ENCODE measurements at places on chromosomes 2 and 18. TPM values are rescaled to one million over a fixed set of nuclear protein-coding genes. Genes with fewer than 3 reads are reported as not detected.

DNA sequence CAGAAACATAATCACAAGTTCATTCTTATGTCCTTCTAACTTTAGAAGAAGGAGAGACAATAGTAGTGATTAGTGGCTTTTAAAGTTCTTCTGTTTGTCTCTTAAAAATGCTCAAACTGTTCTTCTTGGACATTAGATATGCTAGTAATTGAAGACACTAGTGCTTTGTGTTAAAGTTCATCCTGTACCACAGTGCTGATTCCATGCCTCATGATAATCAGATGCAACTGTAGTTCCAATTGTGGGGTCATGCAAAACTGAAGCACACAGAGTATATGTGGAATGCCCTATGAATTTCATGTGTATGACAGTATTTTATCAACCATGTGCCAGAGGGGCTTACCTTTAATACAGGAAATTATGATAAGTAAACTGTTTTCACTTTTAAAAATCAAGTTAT is 11.4 kb upstream of the KCNJ13 start:
- DNase-seq: no peak

DNA sequence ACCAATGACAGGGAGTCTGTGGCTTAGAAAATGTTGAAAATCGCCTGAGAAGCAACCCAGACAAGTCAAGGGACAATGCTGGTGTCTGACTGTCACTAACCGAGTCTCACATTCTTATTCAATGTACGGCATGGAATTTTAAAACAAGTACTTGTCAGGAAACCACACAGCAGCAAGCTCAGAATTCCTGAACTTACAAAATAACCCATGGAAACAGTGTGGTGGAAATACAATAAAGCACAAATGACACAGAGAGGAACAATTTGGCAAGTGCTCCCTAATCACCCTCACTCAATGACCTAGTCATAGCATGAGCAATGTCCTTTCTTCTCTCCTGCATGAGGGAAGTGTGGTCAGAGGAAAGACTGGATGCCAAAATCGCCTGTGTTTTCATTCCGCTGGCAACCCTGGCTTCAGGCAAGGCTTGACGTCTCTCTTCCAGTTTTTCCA is 154.0 kb downstream of the SATB2 start:
- no peak for DNase-seq

DNA sequence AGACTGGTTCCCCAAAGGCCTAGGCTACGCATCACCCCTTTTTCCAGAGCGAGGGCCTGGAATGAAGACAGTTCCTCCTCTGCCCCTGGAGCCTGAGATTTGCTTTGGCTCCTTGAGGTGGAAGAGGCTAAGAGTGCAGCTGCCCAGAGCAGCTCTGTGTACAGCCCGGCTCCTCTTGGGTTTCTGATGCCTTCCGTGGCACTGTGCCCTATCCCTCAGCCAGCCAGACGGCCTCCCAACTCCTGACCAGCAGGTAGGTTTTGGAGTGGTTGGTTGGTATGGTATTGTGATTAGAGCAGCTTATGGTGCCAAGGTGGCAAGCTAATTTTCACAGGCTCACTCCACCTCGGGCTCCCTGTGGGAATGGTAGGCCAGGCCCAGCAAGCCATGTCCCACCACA is 112.2 kb downstream of the TANC1 start:
- no peak for DNase-seq

DNA sequence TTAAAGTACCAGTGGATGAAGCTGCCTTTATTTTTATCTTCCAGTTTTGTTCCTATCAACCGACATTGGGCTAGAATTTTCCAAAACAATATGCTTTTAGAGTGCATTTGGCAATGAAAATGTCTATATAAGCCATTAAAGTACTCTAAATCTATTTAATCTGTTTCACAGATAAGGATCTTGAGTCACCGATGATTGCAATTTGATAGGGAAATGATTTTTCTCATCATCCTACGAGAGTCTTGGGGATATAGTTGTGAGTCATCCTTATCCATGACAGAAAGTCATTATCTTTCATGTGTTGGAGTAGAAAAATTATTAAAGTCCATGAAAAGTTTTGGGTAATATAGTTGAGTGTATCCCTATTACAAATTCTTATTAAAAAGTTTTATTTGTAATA is 26.1 kb downstream of the SLC39A10 start:
- DNase-seq: no peak

DNA sequence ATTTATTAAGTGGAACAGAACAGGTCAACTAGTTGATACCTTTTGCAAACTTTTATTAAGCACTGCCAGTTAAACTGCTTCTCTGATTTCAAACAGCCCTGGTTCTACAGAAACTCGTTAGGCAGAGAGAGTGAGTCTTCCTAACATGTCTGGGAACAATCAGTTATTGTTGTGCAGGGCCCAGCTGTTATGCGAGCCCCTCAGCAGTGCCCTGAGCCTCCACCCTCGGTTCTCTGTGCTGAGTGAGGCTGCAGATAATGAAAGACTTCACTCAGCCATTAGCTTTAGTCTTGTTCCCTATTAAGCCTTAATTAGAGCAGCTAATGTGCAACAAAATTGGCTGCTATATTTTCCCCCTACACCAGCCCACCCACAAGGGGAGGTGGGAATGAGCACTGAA is 39.6 kb downstream of the KCTD18 start:
- DNase-seq: no peak

DNA sequence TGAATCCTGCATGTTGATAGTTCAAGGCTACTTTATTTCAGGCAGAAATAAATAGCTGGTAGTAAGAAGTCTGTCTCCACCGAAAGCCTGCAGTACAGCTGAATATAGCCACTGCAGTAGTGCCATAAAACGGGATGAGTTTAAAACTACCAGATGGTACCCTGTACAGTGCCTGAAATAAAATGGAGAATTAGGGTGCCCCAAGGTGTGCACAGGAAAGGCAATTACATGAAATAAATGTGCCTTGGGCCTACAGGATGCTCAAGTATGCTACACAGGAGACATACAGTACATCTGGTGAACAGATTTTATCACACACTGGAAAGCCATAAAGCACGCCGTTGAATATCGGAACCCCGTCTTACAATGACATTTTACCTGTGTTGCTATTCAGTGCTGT is 447.7 kb upstream of the HNRNPA3 start:
- DNase-seq: no peak

DNA sequence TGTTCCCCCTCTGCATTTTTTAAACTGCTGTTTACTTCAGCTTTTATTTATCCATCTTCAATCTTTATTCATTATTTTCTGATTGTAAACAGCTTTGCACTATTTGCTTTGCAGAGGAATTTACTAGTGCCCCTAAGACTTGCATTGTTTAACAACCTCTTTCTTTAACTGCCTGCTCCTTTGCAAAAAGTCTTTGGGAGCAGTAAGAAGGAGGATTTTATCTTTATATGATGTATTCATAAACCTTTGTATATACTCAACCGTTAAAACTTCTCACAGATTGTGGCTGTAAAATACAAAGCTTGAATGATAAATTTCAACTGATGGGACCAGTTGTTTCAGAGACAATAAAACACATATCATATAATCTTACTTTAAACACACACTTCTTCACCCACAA is 20.1 kb upstream of the VIT start:
- DNase-seq: no peak

DNA sequence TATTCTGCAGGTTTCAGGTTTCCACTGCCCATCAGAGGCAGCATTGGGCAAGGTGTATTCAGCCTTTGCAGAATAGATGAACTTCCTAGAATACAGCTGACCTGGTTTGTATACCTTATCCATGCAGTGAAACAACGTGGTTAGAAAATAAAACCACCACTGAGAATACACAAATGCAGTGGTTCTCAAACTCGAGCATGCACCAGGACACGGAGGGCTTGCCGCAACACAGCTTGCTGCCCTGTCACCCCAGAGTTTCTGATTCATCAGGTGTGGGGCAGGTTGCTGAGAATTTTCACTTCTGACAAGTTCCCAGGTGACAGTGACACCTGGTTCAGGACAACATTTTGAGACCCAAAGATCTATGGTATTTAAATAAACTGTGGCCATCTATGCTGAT is 23.4 kb upstream of the C1D start:
- no peak for DNase-seq

DNA sequence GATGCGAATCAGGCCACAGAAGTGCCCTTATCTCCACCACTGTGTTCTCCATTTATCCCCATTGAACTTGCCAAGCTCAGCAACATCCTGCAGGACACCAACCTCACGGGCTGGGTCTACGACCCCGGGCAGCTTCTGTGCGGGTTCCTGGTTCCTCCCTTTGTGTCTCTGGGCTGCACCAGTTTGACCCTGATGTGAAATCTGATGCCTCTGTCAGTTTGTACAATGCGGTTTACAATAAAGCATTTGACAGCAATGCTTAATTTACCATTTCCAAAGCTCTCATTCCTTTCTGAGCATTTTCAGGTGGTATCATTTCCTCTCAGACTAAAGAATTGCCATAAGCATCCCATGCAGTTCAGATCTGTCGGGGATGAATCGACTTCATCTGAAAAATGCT is 3.3 kb upstream of the TMEM18 start:
- no peak for DNase-seq

GRCh38 chr2:88074854-88075292 is 7.2 kb downstream of the SMYD1 start:
- no peak for DNase-seq

DNA sequence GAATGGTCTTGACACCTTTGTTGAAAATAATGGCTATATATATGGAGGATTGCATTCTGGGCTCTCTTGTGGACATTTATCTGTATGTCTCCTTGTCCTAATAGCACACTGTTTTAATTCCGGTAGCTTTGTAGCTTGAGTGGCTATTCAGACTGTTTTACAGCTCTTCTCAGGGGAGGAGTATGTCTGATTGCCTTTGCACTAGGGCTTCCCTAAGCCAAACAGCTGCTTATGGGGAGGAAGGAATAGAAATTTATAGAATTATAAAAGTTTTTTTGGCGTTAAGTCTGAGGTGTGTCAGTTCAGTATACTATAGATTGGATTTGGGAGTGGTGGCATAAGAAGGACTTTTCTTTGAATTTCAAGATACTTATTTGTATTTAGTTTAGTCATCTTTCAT is 12.6 kb downstream of the SEH1L start:
- no peak for DNase-seq

DNA sequence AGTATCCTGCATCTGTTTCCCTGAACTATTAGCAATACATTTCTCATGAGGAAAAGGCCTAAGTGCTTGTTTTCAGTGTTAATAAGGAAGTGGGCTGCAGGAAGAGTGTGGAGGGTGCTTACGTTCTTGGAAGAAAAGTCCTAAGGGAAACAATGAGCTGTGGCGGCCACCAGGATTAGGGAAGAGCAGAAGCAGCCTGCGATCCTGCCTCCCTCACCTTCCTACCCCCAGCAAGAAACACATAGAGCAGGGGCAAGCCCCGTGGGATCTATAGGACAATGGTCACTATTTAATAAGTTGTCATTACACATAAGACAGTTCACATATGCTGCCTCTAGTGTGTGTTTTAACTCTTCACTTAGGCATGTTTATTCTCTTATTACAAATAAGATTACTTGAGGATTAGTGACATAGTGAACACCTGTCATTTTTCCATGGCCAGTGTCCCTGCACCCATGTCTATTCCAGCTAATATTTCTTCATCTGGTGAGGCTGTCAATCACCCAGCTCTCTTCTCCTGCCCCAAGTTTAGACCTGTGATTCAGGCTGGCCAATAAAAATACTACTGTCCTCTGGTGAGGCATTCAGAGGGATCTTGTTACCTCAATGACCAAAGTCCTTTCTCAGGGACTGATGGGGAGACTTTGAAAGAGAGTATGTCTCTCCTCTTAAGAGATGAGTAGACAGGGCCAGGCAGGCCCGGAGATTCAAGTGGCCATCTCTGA is 510.9 kb upstream of the CELF4 start:
- DNase-seq: no peak

DNA sequence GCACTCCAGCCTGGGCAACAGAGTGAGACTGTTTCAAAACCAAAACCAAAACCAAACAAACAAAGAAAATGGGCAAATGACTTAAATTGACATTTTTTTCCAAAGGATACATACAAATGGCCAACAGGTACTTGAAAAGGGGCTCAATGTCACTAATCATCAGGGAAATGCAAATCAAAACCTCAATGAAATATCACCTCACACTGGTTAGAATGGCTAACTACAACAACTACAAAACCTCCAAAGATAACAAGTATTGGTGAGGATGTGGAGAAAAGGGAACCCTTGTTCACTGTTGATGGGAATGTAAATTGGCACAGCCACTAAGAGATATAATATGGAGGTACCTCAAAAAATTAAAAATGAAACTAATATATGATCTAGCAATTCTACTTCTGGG is 213.2 kb upstream of the HS6ST1 start:
- DNase-seq: no peak

DNA sequence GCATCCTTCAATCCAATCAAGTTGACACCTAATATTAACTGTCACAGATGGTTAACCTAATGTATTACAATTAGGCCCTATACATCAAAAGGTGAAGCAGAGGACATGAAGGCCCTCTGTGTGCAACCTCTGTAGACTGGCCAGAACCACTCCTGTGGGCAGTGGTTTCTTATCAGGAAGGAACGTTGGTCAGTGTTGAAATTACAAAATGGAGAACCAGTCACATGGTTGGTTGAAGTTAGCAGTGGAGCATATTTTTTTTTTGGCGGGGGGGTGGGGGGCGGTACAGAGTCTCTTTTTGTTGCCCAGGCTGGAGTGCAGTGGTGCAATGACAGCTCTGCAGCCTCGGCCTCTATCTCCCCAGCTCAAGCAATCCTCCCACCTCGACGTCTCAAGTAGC is 19.8 kb downstream of the RNU2-63P start:
- DNase-seq: no peak

- DNase-seq: no peak
Observed at GRCh38 chr2:172790404-172790803, 54.8 kb downstream of the RAPGEF4 start.

DNA sequence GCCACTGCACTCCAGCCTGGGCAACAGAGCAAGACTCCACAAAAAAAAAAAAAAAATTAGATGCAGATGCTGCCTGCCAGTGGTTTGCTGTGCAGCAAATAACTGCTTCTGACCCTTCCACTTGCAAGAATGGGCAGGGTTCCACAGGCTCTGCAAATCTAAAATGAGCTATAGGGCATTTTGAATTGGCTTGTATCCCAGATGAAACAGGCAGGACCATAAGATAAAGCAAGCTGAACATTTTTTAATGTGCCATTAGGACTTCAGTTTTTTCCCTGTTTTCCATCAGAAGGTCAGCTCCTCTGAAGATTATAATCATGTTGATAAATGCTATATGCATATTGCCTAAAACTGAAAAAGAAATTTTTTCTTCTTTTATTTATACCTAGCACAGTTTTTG is 15.7 kb upstream of the FZD7 start:
- no peak for DNase-seq

The MYL1 gene
- not detected for total RNA-seq

The XRCC5 gene
- total RNA-seq: 236 TPM

The XDH gene
- total RNA-seq: 0.23 TPM

The IL37 gene
- total RNA-seq: not detected

The POTEJ gene
- not detected for total RNA-seq

The NOTO gene
- not detected for total RNA-seq

The TUBA4B gene
- not detected for total RNA-seq

The RUFY4 gene
- total RNA-seq: not detected

The SERPINB7 gene
- not detected for total RNA-seq

The PLGLB1 gene
- total RNA-seq: 1.8 TPM

The ALPG gene
- not detected for total RNA-seq

The GBX2 gene
- total RNA-seq: 16.7 TPM
